ENCODE measurements at places on chromosomes 11 and 22. TPM values are rescaled to one million over a fixed set of nuclear protein-coding genes. Genes with fewer than 3 reads are reported as not detected.

DNA sequence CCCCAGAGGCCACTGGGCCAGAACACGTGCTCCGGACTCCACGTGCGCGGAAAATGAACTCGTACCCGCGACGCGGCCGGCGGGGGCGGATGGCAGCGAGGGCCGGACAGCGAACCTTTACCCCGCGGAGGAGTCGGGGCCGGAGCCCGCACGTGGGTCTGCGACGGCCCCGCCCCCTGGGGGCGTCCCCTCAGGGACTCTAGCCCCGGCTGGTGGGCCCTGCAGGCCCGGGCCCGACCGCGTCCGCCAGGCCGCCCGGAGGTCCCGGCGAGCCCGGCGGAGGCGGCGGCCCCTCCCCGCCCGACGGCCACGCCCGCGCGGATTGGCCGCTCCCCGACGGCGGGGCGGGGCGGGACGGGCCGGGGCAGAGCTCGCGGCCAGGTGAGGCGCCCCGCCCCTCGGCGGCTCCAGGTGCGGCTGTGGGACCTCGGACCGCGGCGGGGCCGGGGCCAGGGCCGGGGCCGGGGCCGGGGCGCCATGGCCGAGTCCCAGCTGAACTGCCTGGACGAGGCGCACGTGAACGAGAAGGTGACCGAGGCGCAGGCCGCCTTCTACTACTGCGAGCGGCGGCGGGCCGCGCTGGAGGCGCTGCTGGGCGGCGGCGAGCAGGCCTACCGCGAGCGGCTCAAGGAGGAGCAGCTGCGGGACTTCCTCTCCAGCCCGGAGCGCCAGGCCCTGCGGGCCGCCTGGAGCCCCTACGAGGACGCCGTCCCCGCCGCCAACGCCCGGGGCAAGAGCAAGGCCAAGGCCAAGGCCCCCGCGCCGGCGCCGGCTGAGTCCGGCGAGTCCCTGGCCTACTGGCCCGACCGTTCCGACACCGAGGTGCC is at the start of gene FAM83F:
TSS of gene FAM83F (plus strand) at position 389 of the 827 bp plus-strand sequence. CDS start at position 478, 89 bp downstream.
- peak; percentile 56 for DNase-seq

DNA sequence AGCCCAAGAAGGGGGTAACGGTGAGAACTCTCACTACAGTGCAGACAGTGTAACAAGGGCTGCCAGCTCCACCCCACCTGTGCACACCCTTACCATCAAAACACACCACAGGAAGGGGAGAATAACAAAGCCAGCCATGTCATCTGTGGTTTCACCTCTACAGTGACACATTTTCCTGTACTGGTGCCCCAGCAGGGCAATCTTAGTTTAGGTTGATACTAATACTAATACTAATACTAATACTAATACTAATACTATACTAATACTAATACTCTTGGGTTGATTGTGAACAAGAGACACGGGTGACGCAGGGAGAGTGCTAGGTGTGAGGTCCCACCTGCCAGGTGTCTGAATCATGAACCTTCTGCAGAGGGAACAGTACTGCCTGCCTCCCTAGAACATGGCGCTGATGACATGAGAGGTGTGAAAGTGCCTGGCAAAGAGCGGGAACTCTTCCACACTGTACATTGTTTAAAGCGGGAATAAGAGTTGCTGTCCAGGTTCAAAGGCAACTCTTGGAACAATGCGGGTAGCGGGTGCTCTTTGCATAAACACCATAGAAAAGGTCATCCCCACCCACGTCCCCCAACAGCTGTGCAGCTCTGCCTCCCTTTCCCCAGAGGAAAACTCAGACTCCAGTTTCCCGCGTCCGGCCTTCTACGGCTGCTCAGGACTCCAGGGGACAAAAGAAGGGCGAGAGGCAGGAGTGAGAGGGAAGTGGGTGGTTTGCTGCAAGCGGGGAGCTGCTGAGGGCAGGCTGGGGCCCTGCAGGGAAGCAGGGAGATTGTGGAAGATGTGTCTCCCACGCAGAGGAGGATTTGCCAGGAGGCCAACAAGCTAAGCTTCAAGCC is 25.0 kb upstream of the TMPRSS4 start:
- DNase-seq: peak; percentile 77

- DNase-seq: peak; percentile 83
Observed at GRCh38 chr11:17298302-17298701, 21.8 kb downstream of the NUCB2 start.

DNA sequence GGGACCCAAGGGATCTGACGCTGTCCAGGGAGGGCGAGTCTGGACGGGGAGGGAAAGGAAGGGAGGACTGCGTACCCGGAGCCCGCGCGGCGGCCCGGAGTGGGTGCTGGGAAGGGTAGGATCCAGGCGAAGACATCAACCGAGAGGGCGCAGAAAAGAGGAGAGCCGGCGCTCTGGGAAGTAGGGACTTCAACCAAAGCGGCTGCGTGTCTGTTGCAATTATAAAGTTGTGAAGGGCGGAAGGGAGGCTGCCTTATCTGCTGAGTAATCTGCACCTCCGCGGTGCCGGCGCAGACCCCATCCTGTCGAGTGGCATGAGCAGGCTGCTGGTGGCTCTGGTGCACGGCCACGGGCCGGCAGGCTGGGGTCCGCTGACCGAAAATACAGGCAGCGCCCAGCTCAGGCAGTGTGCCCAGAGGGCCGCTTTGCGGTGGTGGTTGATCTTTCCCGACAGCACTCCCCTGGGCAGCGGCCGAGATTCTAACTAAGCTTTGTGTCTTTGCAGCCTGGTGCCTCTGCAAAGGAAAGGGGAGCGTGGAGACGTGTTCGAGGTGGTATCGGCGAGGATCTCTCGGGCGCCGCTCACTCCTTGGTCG is 978 bp downstream of the C11orf87 start:
- DNase-seq: no peak

GRCh38 chr22:42646569-42647525 is 2.3 kb downstream of the CYB5R3 start:
- DNase-seq: no peak

DNA sequence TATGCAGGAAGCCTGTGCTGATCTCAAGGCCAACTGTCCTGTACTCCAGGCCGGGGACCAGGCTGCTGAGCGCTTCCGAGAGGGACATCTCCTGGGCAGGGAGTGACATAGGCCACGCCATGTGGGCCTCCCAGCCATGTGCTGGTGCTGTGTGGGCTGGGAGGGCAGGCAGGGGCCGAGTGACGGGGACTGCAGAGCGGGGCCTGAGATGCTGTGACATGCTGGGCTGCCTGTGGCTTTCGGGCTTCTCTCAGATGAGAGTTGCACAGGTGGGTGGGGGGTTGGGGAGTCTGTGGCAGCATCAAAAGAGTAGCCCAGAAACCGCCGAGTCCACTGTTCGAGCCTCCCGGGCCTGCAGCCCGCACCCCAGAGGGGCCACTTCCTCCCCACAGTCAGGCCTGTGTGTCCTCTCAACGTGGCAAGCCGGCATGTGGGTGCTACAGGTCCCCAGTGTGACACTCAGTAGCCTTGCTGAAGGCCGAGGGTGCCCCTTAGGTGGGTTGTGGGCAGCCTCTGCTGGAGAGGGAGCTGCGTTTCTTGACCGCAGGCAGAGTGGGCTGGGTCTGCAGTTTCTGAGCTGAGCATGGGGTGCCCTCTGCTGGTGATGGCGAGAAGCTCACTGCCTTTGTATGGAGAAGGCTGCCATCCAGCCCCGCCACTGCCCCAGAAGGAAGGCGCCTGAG is 101.2 kb downstream of the BCR start:
- peak; percentile 89 for DNase-seq

Gene VPREB1
- total RNA-seq: not detected

Gene RAB30
- 13.2 TPM for total RNA-seq

Gene SLN
- not detected for total RNA-seq

Gene C11orf24
- 37.4 TPM for total RNA-seq

Measured in activated CD4-positive, alpha-beta T cell treated with anti-CD3 and anti-CD28 coated beads for 36 hours (primary cell).